ENCODE measurements at places on chromosomes 4 and X.

- DNase-seq: no peak
Measured at GRCh38 chrX:6203462-6204215, 25.0 kb downstream of the NLGN4X start.

GRCh38 chr4:100299046-100299840 lies 109.0 kb upstream of the DDIT4L start:
- DNase-seq: no peak

DNA sequence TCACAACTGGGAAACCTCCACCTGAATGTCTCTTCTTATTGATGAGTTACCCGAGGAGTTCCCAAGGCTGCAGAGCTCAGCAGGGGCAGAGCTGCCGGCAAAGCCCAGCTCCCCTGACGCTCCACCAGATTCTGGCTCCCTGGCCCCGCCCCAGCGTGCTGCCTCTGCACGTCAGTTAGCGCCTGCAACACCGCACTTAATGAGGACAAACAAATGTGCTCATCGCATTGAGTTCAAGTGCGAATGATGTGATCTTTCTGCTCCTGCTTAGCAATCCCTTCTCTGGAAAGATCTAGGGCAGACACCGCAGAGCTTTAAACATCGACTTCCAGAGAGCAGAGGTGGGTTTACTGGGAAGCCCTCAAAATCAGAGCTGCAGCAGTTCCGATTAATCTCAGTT lies 55.5 kb upstream of the FBXW7 start:
- peak; percentile 24 for DNase-seq

GRCh38 chrX:39975101-39975925 lies 122.4 kb downstream of the BCOR start:
- no peak for DNase-seq

DNA sequence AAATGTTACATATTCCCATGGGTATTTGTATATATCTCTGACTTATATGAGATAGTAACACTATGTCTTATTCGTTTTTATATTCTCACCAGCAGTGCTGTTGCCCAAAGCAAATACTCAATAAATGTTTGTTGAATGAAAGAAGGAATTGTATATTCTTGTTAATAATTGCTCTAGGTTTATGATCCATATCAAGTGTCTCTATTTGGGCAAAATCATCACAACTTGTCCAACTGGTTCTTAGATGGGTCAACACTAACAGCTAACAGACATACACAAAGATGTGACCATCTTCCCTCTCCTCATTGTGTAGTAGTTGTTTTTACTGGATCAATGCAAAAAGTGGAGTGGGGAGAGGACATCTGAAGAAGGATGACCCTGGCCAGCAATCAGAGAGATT lies 6.6 kb upstream of the APLN start:
- no peak for DNase-seq

- DNase-seq: no peak
Measured at GRCh38 chr4:170395773-170396172, 306.0 kb upstream of the AADAT start.

- no peak for DNase-seq
Measured at GRCh38 chr4:147768113-147768512, 36.2 kb downstream of the ARHGAP10 start.

- peak; percentile 3 for DNase-seq
Measured at GRCh38 chr4:76250962-76251361, 559 bp upstream of the FAM47E start.

DNA sequence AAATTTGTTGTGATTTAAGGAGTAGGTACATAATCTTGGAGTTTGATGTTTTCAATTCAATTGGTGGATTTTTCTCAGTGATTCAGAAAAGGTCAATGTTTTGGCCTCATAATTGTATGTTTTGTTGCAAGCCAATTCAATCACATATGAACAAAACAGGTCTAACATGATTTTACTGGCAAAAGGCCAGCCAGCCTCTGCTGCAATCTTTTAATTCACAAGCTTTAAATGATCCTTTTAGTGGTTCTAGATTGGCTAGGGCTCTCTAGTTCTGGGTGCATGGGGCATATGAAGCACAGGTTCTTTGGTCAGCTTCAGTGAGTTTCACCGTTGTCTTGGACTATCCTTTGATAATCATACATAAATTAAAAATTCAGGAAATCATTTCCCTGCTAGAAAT lies 19.2 kb upstream of the SLC6A14 start:
- DNase-seq: no peak

DNA sequence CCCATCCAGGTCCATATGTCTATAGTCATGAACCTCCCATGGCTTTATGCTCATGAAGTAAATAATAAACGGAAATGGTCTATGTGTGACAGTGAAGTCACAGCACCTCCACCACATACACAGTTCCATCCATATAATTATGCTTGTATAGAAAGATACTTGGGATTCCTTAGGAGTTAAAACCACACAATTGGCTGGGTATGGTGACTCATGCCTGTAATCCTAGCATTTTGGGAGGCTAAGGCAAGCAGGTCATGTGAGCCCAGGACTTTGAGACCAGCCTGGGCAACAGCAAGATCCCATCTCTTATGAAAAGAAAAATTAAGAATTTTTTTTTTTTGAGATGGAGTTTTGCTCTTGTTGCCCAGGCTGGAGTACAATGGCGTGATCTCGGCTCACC lies 55.6 kb upstream of the RBM47 start:
- DNase-seq: no peak

DNA sequence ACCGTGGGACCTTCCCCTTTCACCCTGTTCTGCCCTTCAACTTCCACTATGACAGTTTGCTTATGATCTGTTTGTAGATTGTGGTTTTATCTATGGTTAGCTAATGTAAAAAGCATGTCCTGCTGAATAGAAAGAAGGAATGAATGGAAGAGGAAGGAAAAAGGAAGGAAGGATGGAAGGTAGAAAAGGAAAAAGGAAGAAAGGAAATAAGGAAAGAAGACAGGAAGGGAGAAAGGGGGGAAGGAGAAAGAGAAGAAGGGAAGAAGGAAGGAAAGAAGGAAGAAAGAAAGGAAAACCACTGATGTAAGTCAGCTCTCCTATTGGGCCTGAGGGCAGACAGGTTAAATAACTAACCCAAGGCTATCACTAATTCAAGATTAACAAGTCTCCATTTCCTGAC lies 319.1 kb upstream of the KLF3 start:
- DNase-seq: no peak

DNA sequence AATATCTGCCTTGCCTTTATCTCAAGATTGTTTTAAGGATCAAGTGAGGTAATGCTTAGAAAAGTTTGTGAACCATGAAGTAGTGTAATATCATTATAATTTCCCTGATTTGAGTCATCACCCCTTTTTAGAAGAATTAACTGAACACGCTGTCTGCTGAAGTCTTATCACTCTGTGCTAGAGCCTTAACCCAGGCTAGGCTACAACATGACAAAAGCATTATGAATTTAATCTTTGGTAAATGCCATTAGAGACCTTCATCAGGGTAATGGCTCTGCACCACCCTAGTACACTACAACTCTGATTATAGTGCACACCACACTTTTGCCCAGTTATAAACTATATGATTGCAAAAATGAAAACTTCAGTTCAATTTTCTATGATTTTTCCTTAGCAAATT lies 118.3 kb downstream of the ADGRL3 start:
- DNase-seq: no peak

- DNase-seq: no peak
Measured at GRCh38 chr4:6869944-6870343, 39.7 kb upstream of the TBC1D14 start.

GRCh38 chr4:14289708-14290107 lies 662.2 kb upstream of the BOD1L1 start:
- DNase-seq: no peak

DNA sequence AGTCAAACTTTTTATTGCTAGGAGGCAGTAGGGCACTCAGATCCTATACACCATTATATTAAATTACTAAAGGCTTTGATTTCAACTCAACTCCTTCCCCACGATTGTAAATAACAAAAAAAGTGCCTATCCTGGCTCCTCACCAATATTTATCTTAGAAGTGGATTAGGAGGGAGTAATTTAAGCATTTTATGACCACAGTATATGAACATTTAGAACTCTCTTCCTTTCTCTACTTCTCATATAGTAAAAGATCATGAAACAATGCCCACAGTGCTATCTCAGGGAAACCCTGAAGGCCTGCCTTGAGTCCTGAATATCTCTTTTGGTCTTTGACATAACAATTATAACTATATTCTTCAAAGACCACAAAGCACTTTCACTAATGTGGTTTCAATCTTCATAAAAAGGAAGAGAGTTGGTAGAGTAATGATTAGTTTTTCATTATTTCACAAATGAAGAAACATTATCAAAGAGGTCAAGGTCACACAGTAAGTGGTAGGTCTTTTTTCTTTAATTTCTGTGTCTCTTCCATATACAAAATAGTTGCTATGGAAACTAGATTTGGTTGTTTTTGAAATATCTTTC lies 29.1 kb upstream of the ADH1C start:
- no peak for DNase-seq

GRCh38 chr4:25783943-25784342 lies 78.8 kb downstream of the SEL1L3 start:
- DNase-seq: peak; percentile 12

DNA sequence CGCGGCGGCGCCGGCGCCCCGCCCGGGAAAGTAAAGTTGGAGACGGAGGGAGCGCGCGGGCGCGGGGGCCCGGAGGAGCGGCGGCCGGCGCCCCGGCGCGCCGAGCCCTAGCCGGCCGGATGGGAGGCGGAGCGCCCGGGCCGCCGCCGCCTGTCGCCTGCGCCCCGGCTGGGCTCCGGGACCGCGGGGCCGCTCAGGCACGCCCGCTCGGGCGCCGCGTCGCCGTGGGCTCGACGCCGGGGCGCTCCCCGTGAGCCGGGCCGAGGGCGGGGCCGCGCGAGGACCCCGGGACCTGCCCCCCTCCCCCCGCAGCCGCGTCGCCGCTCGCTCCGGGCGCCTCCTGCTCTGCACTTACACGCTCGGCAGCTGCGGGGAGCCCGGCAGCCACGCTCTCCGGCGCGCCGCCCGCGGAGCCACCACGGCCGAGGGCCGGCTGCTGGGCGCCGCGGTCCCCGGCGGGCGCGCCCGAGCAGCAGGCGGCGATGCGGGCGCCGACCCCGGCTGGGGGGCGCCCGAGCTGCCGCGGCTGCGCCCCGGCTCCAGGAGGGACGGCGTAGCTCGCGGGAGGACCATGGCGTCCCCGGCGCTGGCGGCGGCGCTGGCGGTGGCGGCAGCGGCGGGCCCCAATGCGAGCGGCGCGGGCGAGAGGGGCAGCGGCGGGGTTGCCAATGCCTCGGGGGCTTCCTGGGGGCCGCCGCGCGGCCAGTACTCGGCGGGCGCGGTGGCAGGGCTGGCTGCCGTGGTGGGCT lies at the start of gene ADRA2C:
TSS of gene ADRA2C (plus strand) at position 350 of the 749 bp plus-strand sequence. CDS start at position 572, 222 bp downstream.
- no peak for DNase-seq

GRCh38 chr4:75924309-75924827 lies 16.4 kb downstream of the NAAA start:
- DNase-seq: no peak

GRCh38 chr4:5118091-5118786 lies 67.0 kb downstream of the STK32B start:
- DNase-seq: no peak

GRCh38 chr4:162163892-162164759 lies at the start of gene FSTL5:
FSTL5 (minus strand) TSS chr4:162164000; CDS start chr4:162111396, 52,604 bp downstream.
- DNase-seq: peak; percentile 41

DNA sequence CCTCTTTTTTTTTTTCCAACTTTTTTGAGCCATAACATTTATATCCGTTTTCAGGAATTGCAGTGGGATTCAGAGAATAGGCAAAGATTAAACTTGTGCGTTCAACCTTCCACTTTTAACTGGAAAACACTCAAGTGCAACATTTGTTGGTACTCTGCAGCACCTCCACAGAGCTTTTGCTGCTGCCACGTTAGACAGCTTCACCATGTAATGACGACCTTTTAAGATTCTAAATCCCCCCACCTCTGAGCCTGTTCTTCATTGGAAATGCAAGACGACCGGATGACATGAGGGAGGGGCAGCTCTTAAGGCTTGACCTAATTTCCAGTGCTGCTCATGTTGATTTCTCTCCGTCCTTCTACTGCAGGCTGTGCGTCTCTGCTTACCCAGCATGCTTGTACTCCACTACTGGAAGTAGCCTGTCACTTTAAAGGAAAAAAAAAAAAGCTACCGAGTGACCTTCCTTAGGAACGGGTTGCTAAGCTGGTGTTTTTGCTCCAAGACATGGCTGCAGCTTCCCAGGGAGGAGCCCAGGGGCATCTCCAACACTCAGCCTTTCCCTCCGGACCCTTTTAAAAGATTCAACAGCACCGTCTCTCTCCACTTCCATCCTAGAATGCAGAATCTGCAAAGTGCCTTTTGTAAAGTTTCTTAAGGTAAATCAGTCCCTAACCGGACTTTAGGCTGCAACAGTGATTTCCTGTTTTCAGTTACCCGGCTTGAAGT lies at the start of gene CC2D2A:
TSS of gene CC2D2A (plus strand) at position 481 of the 726 bp plus-strand sequence. CDS start 6,051 bp downstream, outside the sequence.
- no peak for DNase-seq

- DNase-seq: no peak
Measured at GRCh38 chrX:15277604-15278003, 7.7 kb upstream of the ASB9 start.

DNA sequence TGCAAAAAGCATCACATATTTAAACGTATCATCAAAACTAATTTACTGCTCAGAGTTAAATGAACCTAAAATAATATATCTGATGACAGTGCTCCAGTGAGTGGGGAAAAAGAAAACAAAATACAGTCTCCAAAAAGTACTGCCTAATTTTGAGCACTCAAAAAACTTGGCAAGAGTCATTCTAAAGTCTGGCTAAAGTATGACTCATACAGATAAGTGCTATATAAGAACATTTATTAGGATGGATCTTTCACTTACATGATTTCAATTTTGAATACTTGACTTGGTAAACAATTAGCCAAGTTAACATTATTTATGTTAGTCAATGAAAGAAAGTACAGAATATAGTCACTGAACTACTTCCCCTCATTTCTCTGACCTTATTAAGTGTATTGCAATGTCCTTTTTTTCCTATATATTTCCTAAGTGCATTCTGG lies 27.2 kb downstream of the FBXO8 start:
- no peak for DNase-seq

DNA sequence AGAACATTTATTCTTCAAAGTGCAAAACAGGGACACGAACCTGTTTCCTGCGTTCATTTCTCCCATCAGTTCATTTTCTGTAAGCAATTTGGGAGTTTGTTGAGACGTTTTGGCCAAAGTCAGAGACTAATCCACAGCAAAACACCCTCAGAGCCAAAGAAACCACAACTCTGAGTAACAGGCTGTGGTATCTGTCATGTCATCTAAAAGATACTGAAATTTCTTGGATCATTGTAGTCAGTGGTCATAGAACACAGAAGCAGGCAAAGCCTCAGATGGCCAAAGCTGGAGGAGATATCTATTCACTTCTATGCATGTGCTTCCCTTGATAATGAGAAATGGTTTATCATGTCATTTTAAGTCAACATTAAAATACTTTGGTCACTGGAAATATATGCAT lies 485.6 kb upstream of the GALNT7 start:
- no peak for DNase-seq

DNA sequence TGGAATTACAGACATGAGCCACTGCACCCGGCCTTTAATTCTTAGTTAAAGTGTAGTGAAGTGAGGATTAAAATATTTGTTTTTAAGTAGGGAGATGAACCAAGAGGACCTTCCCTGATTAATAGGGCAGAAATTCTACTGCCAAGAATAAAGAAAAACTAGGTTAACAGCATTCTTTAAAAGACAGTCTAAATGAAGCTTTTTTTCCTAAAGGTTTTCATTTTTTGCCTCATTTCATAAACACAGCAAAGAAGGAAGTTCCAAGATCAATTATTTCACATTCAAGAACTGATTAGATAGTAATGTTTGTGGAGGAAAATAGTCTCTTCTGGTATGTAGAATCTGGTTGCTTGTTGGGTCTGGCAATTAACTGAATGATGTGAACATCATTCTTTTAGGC lies 112.1 kb upstream of the ARSJ start:
- no peak for DNase-seq

Measured in activated CD4-positive, alpha-beta T cell treated with anti-CD3 and anti-CD28 coated beads, Interleukin-2, amount 50 U/mL, for 48 hours (primary cell).